NCI-H1048 (cell line): ENCODE measurements at places on chromosomes 11 and 22.

DNA sequence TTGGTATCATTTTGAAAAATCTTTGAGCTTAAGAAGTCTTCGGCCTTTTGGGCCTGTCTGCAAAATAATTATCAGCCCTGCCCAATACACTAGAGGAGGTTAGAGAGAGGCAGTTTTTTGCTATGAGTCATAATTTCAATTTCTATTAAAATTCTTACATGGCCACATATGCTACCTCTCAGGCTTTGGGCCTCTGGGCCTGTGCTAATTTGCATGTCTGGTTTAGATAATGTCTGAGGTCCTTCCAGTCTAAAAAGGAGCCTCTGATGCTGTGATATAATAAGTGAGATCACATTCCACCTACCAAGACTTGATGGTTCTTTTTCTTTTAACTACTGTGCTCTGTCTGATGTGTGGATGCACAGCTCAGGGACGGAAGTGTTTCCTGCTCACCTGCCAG is 70.8 kb downstream of the KCNJ1 start:
- DNase-seq: peak; percentile 13

DNA sequence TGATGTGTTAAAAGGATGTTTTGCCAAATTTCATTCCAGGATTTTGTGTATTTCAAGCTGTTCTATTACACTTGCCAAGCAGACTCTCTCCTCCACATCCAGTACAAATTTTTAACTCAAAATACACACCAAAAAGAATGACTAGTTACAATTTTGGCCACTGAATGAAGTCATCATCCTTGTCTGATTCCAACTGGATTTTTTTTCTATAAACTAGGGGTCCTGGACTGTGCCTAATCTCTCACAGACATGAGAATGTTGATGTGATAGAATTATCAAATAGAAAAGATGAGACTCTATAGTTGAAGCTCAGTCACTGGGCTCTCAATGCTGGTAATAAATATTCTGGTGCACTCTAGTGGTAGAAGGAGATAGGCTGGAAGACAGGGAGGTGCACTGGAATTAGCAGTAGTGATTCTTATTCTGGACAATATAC is 85.8 kb downstream of the FANCF start:
- DNase-seq: no peak

DNA sequence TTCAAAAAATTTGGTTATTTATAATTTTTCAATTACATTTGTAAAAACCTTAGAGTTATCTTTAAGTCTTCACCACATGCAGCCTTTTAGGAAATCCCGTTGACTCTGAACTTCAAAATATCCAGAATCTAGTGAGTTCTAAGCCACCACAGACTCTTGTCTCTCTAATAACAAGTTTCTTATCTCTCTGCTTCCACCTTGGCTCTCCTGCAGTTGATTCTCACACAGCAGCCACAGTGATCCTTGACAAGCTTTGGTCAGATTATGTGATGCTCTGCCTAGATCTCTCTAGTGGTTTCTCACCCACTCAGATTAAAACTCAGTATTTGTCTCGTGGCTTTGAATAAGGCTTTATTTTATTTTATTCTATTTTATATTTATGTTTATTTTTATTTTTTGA is 8.6 kb downstream of the HSD17B12 start:
- DNase-seq: no peak

GRCh38 chr11:8794677-8795103 is 112.1 kb downstream of the RPL27A start:
- DNase-seq: no peak

GRCh38 chr11:121450401-121450800 is 1.7 kb upstream of the SORL1 start:
- DNase-seq: no peak

DNA sequence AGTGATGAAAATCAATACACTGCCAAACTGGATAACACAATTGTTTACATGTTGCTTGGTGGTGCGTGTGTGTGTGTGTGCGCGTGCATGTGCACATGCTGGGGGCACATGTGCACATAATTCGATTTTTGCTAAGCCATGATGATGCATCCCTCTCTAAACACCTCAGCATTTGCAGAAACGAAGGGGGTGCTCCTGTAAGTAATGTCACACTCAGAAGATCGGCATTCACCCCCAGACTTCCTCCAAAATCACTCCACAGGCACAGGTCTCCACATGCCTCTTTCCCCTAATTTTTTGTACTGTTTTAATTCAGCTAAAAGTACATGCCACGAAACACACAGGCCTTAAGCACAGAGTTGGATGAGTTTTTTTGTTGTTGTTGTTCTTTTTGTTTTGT is 341.5 kb downstream of the SHANK2 start:
- no peak for DNase-seq

DNA sequence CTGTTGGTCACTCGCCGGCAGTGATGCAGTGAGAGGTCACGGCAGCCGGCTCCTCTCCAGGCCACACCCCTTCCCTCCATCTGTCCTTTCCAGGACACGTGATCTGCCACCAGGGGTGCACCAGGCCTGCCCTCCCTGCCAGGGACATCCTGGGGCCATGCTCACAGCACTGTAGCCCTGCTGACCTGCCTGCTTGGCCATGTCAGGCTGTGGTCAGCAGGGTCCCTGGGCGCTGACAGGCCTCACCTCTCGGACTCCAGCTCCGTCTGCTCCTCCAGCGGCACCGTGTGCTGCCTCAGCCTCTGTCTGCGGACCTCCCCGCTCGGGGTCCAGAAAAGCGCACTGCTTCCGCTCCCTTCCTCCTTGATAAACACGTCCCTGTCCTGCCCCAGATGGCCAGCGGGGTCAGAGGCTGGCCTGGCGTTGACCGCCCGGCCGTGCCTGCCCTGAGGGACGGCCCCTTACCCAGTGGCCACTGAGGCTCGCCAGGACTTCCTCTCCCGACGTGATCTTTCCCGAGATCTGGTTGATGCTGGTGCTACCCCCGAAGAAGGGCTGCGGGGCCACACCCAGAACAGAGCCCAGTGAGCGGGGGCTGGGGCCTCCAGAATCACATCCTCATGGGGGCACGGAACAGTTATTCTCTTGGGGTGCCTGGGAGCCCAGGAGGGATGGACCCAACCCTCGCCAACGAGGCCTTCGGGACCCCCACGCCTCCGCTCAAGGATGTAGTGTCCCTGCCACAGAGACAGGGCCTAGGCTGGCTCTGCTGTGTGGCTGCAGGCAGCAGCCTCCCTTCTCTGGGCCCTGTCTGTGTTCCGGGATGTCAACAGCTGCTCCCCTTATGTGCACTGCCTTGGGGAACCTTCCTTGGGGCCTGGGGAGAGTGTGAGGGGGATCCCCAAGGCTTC is 36.3 kb upstream of the CARS1 start:
- no peak for DNase-seq

DNA sequence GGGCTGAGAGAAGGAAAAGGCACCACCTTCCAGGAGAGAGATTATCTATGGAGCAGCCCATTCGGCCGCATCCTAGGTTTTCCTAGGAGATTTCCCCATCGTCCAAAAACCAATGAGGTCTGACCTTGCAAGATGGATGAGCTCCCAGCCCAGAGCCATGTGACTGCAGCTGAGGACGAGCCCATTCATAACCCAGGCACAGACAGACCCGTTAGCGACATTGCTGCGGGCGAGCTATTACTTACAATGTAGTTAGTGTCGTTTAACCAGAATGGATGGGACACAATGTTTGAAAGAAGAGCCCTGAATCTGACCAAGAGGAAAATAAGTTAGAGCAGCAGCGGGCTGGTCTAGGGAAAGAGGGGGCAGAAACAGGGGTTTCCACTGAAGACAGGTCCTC is 395.9 kb upstream of the CADM1 start:
- DNase-seq: no peak

- DNase-seq: no peak
Measured at GRCh38 chr11:110973401-110973980, 261.3 kb upstream of the ARHGAP20 start.

GRCh38 chr11:106231591-106231990 is 154.1 kb downstream of the AASDHPPT start:
- no peak for DNase-seq

- DNase-seq: no peak
Measured at GRCh38 chr22:30605449-30606110, 1.4 kb upstream of the TCN2 start.

GRCh38 chr22:19715188-19715930 is 1.1 kb downstream of the SEPTIN5 start:
- DNase-seq: no peak

DNA sequence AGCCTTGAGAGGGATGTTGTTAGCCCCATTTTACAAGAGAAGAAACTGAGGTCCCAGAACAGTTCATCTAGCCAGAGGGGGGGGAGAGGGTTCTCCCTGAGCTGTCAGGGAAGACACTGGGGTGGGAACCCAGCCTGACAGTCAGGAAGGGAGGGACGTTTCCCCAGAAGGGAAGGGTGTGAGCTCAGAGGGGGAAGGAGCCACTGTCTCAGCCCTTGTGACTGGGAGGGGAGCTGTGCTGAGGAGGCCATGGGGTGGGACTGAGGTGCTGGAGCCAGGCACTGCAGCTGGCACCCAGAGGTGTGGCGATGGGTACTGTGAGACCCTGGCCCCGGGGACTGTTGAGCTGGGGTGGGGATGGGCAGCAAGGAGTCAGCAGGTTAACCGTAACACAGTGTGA is 35.7 kb downstream of the DAGLA start:
- DNase-seq: no peak

DNA sequence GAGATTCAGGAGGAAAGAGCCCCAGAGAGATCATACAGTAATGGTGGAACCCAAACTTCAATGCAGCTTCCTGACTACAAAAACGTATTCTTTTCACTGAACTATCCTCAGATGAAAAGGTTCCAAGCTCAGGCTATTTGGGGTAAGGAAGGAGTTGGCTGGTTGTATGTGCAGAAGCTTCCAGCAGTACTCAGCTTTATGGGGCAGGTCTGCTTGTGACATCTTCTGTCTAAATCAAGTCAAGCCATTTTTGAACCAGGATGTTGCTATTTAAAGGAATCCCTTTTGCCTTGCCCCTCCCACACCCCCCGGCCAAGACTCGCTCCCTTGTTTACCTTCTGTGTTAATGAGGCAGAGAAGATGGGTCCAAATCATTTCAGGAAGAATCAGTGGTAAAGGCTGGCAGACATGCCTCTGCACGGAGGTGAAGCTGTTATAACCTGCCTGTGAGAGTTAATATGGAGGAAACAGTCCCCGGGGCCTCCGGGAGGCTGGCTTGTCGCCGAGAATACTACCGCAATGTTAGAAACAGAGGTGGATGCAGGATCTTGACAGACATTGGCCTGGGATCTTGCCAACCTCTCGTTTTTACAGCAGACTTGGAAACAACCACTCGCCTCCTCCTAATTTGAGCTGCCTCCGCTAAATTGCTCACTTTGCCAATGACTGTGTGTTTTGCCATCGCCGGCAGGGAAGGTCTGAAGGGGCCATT is 45.4 kb downstream of the TIMP3 start:
- DNase-seq: no peak

GRCh38 chr11:10440401-10440800 is 14.7 kb upstream of the AMPD3 start:
- no peak for DNase-seq

GRCh38 chr11:114169321-114169749 is 109.8 kb downstream of the ZBTB16 start:
- no peak for DNase-seq

DNA sequence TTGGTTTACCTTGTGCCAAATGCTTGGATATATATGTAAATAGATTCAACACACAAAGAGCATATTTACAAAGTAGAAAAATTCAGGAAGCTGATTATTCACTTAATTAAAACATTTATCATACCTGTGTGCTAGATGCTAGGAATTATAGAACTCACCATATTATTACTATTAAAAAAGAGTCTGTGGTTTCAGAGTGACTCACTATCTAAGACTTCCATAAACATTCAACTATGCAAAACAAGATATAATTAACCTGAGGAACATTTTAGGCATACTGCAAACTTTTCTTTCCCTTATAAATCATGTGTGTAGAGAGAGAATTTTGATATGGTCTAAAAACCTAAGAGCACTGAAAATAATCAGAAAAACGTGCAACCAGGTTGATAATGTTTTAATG is 27.3 kb downstream of the CTSC start:
- no peak for DNase-seq

GRCh38 chr11:59243633-59244032 is 30.9 kb upstream of the MPEG1 start:
- no peak for DNase-seq

GRCh38 chr11:7651700-7652099 is 21.6 kb downstream of the CYB5R2 start:
- DNase-seq: no peak

DNA sequence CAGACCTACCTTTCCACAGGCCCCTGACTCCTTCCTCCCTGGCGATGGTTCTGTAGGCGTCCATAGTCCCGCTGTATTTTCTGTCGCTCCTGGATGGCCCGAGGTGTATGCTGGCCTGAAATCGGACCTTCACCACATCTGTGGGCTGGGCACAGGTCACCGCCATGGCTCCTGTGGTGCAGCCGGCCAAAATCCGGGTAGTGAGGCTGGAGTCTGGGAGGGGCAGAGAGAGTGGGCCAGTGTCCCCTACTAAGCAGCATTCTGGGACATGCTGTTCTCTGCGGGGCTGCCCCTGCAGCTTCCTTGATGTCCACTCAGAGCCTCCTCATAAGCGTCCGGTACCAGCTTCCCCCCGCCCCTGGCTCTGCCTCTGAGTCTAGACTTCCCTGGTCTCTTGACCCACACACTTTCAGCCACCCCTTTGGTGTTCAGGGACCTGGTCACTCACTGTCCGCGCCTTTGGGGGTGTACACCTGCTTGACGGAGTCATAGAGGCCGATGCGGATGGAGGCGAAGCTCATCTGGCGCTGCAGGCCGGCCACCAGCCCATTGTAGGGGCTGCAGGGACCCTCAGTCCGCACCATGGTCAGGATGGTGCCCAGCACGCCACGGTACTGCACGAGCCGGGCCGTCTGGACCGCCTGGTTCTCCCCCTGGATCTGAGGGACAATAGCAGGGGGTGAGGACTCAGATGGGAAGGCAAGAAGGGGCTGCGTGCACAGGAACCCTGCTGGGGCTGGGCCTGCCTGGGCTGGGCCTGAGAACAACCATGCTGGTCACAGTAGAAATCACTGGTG is 3.0 kb downstream of the UCP3 start:
- no peak for DNase-seq
